ENCODE measurements at places on chromosomes 13 and 19. TPM values are rescaled to one million over a fixed set of nuclear protein-coding genes. Genes with fewer than 3 reads are reported as not detected.

LRRC63 gene
- total RNA-seq = 1.0 TPM

PSG7 gene
- not detected for total RNA-seq

HIF3A gene
- total RNA-seq = not detected

CYP2A6 gene
- total RNA-seq = not detected

DNA sequence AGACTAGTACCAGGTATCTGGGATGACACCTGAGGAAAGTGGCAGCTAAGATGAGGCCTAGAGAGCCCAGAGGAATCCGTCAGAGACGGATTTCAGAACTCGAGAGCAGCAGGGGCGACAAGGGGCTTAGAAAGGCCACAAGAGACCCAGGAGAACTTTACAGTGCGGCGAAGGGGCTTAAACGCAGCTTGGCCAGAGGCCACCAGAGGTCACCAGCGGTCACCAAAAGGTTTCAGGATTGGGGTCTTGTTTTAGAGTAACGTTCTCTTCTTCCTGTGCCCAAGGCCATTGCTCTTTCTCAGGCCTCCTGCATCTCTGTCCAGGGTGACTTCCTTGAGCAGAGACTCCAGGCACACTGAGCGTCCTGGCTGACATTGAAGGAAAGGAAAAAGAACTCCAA, 2.2 kb downstream of the ZSCAN22 start:
- H3K27ac ChIP-seq = no peak overlapping the region
- no peaks in the 10 kb centered on the region for H3K4me1 ChIP-seq
- DNase-seq = no peak
- H3K4me3 ChIP-seq = no peak overlapping the region
- no peaks in the 10 kb centered on the region for H3K36me3 ChIP-seq

GRCh38 chr19:23547816-23548430, 139.1 kb downstream of the ZNF675 start:
- no peaks in the 10 kb centered on the region for H3K36me3 ChIP-seq
- H3K27ac ChIP-seq = no peak overlapping the region
- H3K27me3 ChIP-seq = no peaks in the 10 kb centered on the region
- no peak overlapping the region for H3K4me3 ChIP-seq
- no peak for DNase-seq

DNA sequence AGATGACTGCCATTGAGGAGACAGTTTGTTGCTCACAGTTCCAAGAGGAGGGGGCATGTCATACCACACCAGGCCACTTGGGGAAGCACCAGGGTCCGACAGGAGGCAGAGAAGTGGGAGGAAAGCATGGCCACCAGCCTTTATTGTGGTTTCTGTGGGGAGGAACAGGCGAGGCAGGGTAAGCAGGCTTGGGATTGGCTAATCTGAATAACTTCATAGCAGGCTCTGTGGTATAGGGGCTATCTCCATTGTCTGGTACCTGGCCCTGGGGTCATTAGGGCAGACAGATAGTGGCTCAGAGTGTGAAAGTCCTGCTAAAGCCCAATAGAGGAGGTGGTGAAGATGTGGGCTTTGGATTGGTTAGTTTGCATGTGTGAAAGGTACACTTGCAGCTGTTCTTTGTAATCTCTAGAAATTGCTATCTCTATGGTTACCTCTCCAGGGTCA, 35.5 kb downstream of the CBY2 start:
- peak; percentile 7 for DNase-seq
- no peaks in the 10 kb centered on the region for H3K27me3 ChIP-seq
- no peaks in the 10 kb centered on the region for H3K36me3 ChIP-seq

- no peak overlapping the region for H3K4me3 ChIP-seq
- H3K27ac ChIP-seq = no peak overlapping the region
- H3K36me3 ChIP-seq = peaks cover 4% of the 10 kb centered on the region
- no peaks in the 10 kb centered on the region for H3K4me1 ChIP-seq
- no peaks in the 10 kb centered on the region for H3K27me3 ChIP-seq
Observed at GRCh38 chr19:49973987-49974386, 13.0 kb upstream of the SIGLEC11 start.

DNA sequence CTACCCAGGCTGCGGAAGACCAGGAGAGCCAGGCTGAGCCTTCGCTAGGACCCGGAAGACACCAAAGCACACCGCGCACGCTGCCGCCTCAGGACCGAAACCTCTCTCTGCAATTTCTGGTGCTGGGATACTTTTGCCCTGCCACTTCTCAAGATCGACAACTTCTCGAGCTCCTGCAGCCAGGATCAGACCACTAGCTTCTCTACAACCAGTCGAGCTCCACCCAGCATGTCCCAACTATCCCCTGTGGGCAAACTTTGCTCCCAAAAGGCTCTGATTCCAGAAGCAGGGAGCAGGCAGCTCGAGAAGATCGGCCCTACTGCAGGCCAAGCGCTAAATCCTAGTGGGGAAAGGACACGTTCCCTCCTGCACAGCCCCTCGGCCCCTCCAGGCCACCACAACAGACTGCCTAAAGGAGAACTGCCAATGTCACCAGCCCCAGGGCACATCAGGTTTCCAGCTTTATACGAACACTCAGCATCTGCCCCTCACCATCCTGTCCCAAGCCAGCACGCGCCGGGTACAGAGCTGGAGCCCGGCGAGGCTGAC, 979 bp downstream of the AKAP8 start:
- peak overlapping the region; percentile 99 for H3K27ac ChIP-seq
- peak overlapping the region; percentile 87 for H3K4me3 ChIP-seq
- H3K4me1 ChIP-seq = peaks cover 32% of the 10 kb centered on the region
- peak; percentile 64 for DNase-seq
- H3K36me3 ChIP-seq = peaks cover 7% of the 10 kb centered on the region

GRCh38 chr19:41351339-41352245, 2.1 kb downstream of the TGFB1 start:
- H3K4me1 ChIP-seq = peaks cover 54% of the 10 kb centered on the region
- H3K27ac ChIP-seq = peak overlapping the region; percentile 90
- H3K27me3 ChIP-seq = no peaks in the 10 kb centered on the region
- peak overlapping the region; percentile 99 for H3K4me3 ChIP-seq

DNA sequence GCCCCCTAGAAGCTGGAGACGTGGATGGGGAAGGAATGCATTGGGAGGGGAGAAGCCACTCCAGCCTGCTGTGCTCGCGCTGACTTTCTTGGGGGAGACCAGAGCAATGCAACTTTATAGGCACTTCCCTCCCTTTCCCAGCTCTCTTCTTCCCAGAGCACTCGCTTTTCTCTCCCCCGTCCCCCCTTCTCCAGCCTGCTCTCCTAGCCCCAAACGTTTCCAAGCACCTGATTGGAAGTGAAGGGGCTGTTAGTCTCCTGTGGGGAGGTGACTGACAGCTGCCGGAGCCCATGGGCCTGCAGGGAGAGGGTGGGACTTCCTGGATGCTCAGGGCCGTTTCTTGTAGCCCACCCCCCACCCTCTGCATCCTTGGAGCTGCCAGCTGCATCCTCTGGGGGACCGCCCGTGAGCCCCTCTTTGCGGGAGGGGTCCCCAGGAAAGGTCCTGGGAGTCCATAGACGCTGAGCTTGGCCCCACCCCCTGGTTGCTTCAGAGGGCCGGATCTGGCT, 2.5 kb downstream of the HDGFL2 start:
- H3K36me3 ChIP-seq = peaks cover 12% of the 10 kb centered on the region
- DNase-seq = peak; percentile 49
- peak overlapping the region; percentile 75 for H3K4me3 ChIP-seq
- H3K27me3 ChIP-seq = no peaks in the 10 kb centered on the region
- peak overlapping the region; percentile 80 for H3K27ac ChIP-seq
- peaks cover 23% of the 10 kb centered on the region for H3K4me1 ChIP-seq

GRCh38 chr13:95756072-95756471, 79.1 kb downstream of the DNAJC3 start:
- H3K27ac ChIP-seq = no peak overlapping the region
- peaks cover 12% of the 10 kb centered on the region for H3K36me3 ChIP-seq
- no peaks in the 10 kb centered on the region for H3K27me3 ChIP-seq
- no peak for DNase-seq
- H3K4me1 ChIP-seq = no peaks in the 10 kb centered on the region

- DNase-seq = no peak
- no peak overlapping the region for H3K4me3 ChIP-seq
Observed at GRCh38 chr19:19579533-19580361, 38.7 kb downstream of the PBX4 start.

DNA sequence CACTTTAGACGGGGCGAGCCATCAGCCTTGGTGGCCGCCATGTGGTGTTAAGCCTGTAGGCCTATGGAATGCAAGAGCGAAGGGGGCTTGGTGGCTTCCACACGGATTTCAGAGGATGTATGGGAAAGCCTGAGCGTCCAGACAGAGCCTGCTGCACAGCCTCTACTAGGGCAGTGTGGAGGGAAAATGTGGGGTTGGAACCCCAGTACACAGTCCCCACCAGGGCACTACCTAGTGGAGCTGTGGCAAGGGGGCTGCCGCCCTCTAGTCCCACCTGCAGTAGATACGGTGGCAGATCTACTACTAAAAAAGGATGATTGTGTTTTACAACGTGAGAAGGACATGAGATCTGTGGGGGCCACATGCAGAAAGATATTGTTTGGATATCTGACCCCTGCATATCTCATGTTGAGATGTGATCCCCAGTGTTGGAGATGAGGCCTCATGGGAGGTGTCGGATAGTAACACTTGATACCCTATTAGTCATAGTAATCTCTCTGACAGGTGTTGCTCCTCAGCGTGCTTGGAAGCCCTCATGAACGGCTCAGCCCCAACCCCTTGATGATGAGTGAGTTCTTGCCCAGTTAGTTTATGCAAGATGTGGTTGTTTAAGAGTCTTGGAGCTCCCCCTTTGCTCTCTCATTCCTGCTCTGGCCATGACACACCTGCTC, 45.6 kb downstream of the LHFPL6 start:
- no peak overlapping the region for H3K4me3 ChIP-seq
- no peak for DNase-seq
- H3K27me3 ChIP-seq = peaks cover 2% of the 10 kb centered on the region
